ENCODE measurements at places on chromosomes 6 and 20. TPM values are rescaled to one million over a fixed set of nuclear protein-coding genes. Genes with fewer than 3 reads are reported as not detected.

GRCh38 chr6:21131406-21131805 lies 462.1 kb upstream of the SOX4 start:
- DNase-seq: no peak

DNA sequence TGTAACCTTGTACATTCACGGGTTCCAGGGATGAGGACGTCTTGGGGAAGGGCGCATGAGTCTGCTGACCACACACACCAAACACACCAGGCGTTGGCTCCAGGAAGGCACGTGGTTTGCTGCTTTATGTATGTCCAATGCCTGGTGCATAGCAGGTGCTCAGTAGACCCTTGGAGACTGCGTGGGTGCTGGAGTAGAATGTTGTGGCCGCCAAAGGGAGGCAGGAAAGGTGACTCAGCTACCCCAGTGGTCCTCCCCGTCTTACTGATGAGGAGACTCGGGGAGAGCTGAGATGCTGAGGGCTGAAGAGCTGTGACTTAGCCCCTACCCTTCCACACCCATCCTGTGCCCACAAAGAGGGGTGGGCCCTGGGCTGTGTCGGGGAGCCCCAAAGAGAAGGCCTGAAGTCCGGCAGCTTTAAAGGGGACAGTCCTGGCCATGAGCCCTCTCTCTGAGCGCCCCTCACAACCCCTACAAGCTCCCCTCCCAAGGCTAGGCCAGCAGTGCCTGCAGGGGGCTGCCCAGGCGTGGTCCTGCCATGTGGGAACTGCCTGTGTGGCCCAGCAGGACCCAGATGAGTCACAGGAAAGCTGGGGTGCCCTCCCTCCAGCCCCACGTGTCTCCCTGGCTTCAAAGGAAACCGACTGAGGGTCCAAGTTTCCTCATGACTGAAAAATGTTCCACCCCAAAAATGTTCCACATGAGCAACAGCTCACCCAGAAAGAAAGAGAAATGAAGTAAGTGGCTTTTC lies 28.0 kb upstream of the PTGIS start:
- DNase-seq: peak; percentile 29

DNA sequence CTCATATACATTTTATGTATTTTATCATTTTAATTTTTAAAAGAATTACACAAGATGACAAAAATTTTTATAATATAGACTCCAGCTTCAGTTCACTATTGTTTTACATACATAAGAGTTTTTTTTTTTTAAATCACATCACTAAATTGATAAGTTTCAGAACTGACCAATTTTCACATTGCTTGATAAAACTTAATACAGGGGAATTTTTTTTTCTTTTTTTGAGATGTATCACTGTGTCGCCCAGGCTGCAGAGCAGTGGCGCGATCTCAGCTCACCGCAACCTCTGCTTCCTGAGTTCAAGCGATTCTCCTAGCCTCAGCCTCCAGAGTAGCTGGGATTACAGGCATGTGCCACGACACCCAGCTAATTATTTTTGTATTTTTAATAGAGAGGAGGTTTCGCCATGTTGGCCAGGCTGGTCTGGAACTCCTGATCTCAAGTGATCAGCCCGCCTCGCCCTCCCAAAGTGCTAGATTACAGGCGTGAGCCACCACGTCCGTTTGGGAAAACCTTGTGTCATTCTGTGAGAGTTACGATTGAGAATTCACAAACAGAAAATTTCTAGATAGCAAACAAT lies 36.6 kb upstream of the BTN3A2 start:
- no peak for DNase-seq

DNA sequence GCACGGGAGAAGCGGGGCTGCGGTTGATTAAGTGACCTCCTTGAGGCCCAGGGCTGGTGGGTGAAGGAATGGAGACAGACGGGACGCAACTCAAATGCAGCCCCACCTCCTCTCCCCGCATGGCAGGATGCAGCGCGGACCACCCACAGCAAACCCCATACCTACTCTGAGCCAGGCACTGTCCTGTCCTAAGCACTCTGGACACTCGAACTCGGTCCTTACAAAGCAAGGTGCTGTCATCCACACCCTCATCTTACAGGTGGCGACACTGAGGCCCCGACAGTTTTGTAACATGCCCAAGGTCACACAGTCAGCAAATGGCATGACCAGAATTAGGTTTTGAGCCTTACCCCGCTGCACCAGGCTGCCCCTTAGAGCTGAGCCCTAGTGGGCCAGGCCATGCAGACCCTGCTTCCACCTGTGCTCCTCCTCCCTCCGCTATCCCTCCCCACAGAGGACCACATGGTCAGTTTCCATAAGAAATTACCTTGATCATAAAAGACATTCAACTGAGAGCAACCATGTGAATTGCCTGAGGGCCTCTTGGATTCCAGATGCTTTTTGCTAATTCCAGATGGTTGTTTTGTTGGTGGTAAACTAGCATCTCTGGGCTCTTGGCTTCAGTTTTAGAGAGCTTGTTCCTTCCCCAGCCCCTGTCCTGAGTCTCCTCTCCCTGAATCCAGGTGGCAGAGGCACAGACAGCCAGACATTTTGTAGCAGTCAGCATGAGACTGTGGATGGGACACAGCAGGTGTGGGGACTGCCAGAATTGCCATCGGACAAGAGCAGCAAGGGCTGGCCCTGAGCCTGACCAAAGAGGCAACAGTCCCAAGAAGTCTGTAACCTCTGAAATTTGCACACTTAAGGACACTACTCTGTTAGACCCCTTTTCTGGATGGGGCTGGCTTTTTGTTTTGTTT lies 171.9 kb upstream of the PMEPA1 start:
- DNase-seq: no peak

- no peak for DNase-seq
These were observed 18.4 kb upstream of the SNX9 start for GRCh38 chr6:157804448-157805327.

DNA sequence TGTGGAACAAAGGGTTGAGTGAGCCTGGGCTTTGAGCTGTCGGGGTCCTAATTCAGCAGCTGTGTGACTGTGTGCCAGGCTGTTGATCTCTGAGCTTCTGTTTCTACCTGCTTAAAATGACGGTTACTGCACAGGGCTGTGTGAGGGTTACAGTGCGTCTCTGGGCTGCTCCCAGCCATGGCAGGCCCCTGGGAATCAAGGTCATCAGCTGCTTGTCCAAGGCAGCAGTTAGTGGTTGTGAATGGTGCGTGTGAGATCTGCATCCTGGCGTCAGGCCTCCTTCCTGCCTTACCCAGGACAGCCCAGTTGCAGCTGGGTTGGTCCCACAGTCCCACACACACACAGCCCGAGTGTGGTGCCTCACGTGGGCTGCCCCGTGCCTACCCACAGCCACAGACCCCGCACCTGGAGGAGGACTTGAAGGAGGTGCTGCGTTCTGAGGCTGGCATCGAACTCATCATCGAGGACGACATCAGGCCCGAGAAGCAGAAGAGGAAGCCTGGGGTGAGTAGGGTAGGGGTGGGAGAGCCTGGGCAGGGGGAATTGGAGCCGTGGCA lies 15.6 kb downstream of the GTSF1L start:
- DNase-seq: no peak

- DNase-seq: no peak
These were observed 56.8 kb downstream of the LINC00237 start for GRCh38 chr20:21049305-21049828.

GRCh38 chr6:65450451-65450850 lies 256.6 kb downstream of the EYS start:
- no peak for DNase-seq

DNA sequence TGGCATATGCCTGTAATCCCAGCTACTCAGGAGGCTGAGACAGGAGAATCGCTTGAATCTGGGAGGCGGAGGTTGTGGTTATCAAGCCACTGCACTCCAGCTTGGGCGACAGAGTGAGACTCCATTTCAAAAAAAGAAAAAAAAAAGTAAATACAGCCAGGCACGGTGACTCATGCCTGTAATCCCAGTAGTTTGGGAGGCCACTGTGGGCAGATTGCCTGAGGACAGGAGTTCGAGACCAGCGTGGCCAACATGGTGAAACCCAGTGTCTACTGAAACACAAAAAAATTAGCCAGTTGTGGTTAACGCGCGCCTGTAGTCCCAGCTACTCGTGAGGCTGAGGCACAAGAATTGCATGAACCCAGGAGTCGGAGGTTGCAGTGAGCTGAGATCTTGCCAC lies 1.5 kb upstream of the NINL start:
- no peak for DNase-seq

- DNase-seq: no peak
These were observed 7.7 kb upstream of the ZNF343 start for GRCh38 chr20:2516399-2516798.

- DNase-seq: no peak
These were observed 90.9 kb upstream of the PREP start for GRCh38 chr6:105493736-105494135.

GRCh38 chr20:19624221-19624965 lies 133.7 kb upstream of the RIN2 start:
- no peak for DNase-seq

- DNase-seq: no peak
These were observed 61.0 kb downstream of the EDN3 start for GRCh38 chr20:59361411-59361810.

GRCh38 chr6:37057678-37058077 lies 52.2 kb downstream of the FGD2 start:
- no peak for DNase-seq

GRCh38 chr6:86516087-86516486 lies 421.2 kb upstream of the HTR1E start:
- DNase-seq: no peak

DNA sequence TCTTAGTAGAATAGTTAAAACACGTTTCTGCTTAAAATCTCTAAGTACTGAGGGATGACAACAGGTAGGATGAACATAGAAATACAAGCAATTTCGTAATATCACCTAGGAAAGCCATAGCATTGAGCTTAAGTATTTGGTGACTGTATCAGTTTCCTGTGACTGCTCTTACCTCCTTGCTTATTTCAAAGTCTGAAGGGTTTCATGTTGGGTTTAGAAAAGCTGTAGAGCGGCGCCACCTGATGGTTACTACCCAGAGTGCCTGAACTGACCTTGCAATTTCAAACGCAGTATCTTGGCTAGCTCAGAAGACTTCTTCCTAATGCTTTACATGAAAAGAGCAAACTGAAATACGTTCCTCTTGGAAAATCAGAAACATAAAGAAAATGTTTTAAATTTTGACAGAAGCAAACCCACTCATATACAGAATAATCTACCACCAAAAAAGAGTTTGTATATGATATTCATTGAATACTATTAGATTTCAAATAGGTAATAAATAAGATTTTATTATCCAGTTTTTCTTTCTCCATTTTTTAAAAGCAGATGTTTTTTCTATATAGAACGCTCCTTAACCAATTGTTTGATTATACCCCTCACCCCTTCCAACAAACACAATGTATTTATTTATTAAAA lies 82.3 kb upstream of the RIPOR2 start:
- DNase-seq: peak; percentile 75

DNA sequence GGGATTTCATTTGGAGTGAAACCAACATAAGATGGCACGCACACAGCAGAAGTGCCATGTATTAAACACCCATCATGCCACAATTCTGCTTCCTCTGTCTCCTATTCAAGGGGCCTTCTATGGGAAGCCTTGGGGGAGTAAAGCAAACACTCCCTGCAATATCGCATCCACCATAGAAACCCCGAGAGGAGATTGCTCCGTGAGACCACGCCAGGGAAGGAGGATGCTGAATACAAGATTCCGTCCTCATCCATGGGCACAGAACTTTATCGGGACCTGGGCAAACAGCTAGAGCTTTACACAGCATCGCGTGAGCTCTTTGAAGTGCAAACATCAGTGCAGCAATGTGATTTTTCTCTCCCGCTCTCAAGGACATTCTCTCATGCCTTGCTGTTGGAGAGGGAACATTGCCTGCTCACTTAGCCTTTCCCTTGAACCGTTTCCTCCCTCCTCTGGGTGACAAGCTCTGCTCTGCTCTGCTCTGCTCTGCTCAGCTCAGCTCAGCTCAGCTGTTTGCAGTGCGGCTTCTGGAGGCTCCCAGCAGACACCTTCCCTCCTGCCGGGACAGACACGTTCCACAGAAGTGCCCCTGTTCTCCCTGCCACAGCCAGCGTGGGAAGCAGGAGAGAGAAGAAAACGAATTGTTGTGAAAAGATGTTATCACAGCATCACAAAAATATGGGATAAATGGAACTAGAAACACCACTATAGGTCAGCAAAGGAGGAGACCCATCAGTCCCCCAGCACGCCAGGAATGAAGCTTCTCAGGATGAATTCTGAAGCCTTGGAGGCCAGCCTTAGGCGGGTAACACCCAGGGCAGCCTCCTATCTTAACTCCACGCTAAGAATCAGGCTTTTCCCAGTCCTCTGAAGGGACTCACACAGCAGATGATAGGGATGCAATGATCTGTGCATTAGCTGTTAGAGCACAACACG lies 48.2 kb downstream of the RNASET2 start:
- DNase-seq: no peak

GRCh38 chr6:148535976-148536375 lies 193.3 kb downstream of the SASH1 start:
- no peak for DNase-seq

- DNase-seq: no peak
These were observed 734 bp upstream of the OGFRL1 start for GRCh38 chr6:71287926-71288227.

- no peak for DNase-seq
These were observed 58.1 kb downstream of the L3MBTL3 start for GRCh38 chr6:130076512-130076911.

DNA sequence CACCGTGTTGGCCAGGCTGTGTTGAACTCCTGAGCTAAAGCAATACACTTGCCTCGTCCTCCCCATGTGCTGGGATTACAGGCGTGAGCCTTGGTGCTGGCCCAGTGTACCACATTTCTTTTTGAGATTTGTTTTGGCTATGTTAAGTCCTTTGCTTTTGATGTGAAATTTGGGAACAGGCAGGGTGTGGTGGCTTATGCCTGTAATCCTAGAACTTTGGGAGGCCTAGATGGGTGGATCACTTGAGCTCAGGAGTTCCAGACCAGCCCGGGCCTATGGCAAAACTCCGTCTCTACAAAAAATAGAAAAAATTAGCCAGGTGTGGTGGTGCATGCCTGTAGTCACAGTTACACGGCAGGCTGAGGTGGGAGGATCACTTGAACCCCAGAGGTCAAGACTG lies 40.2 kb downstream of the GINS1 start:
- no peak for DNase-seq

GRCh38 chr6:138817799-138818198 lies 21.9 kb downstream of the ECT2L start:
- DNase-seq: no peak

PIGT gene
- 87.6 TPM for polyA plus RNA-seq

GGTLC1 gene
- polyA plus RNA-seq: not detected

NUDT3 gene
- 33.3 TPM for polyA plus RNA-seq

HLA-F gene
- 1,068 TPM for polyA plus RNA-seq

ZC2HC1B gene
- not detected for polyA plus RNA-seq

GPX5 gene
- not detected for polyA plus RNA-seq

SLC13A3 gene
- not detected for polyA plus RNA-seq

MRAP2 gene
- not detected for polyA plus RNA-seq

SNAP91 gene
- not detected for polyA plus RNA-seq

SLC26A8 gene
- polyA plus RNA-seq: 1.5 TPM

ERMARD gene
- 10.6 TPM for polyA plus RNA-seq

FUCA2 gene
- 32.1 TPM for polyA plus RNA-seq

POLR3F gene
- 4.1 TPM for polyA plus RNA-seq

BCL2L1 gene
- polyA plus RNA-seq: 14.3 TPM

Measured in CD14-positive monocyte (primary cell).